B cell (primary cell): ENCODE measurements at places on chromosomes 2 and 18.

DNA sequence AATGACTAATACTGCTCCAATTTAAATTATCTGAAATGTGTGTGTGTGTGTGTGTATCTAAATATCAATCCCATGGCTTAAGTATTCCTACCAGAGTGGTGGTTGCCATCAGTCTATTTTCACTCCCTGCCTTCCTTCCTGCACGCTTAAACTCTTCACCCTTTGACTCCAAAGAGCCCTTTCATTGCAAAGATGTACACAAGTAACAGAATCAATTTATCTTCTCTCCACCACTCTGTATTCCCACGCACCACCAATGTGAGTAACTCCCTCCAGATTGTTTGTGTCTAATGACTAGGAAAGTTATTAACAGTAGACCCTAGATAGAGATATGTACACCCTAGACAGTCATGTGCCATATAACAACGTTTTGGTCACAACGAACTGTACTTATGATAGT is 42.8 kb downstream of the ARL6IP6 start:
- no peak for DNase-seq

- DNase-seq: no peak
Observed at GRCh38 chr2:227748079-227748478, 2.4 kb downstream of the SCYGR8 start.

DNA sequence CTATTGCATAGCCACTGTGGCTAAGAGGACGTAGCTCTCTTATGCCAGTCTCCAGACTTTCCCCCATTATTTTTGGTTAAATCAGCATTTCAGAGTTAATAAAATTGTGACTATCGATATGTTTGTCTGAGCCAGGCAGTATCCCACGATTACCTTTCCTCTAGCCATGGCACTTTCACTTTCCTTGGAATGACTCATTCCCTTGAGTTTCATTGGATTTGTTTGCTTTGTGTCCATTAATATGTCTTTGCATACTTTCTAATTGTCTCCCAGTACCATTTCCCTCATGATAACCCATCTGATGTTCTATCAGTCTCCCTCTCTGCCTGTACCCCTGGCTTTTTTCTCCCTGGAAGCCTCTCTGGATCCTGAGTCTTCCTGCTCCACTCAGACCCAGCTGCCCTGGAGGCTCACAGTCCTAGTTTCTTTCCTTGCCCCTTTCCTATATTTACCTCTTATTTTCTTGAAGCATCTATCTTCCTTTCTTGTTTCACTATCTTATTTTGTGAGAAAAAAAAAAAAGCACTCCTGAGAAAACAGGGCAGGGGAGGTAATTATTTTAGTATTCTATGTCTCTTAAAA is 126.1 kb downstream of the MTX2 start:
- no peak for DNase-seq

DNA sequence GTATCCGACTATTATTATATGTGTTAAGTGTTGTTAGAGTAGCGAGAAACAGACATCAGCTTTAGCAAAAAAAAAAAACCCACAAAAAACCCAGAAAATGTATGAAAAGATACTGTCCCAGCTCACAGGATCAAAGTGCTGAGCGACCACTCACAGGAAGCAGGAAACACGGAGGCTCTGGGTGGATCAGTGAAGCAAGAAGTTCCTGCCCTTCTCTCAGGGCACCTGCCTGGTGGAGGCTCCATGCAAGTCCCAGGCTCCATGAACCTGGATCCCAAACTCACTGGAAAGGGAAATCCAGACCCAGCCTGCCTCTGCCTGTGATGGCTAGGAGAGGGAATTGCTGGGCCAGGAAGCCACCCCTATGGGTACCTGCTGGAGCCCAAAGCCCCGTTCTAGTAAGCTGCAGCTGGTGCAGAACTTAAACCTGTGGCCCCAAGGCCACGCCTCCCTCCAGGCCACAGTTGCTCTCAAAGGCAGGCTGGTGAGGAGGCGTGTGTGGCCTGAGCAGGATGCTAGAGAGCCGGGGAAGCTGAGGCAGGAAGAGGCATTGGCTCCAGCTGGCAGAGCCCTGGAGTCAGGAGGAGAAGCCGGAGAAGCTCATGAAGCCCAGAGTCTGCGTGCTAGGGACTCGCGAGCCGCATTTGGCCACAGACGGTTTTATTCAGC is 63.5 kb upstream of the TAF1B start:
- DNase-seq: no peak

- no peak for DNase-seq
Observed at GRCh38 chr2:55973673-55974072, 50.1 kb upstream of the EFEMP1 start.
